ENCODE measurements at places on chromosomes 5 and 9.

DNA sequence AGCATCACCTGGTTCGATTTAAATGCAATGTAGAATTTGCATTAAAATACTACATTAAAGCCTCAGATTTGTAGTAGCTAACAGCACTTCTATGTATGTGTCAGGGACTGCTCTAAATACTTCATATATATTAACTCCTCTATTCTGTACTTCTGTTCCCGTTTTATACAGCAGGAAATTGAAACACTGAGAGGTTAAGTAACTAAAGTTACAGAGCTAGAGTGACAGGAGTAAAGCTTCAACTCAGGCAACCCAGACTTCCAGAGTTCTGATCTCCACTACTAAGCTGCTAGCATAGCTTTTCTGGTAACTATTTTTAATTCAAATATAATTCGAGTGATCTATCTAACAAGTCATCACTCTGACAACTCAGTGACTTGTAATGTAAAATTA lies 619 bp upstream of the APC start:
- no peak for DNase-seq

GRCh38 chr9:136584401-136584932 lies 38.6 kb upstream of the NOTCH1 start:
- no peak for DNase-seq

DNA sequence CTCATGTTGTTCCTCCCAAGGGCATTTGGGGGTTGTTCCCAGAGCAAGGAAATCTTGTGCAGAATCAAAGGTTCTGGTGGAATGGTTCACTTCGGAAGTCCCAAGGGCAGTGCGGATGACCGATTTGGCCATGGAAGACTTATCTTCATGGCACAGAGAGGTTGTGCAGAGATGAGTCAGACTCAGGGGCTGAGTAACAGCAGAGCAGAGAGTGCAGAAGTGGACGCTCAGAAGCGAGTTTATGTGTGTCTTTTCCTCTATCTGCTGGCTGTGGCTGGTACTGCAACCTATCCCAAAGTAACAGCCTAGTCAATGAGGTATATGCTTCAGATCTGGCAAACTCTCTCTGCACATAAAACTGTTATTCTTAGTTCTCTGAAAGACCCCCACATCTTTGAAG lies 118.1 kb downstream of the DPYSL3 start:
- DNase-seq, result no peak

GRCh38 chr5:92554447-92555085 lies 1026.5 kb downstream of the NR2F1-AS1 start:
- DNase-seq, result no peak

- no peak for DNase-seq
These were observed 1830.1 kb upstream of the NUDT12 start for GRCh38 chr5:105392710-105393149.

- no peak for DNase-seq
These were observed 159.6 kb downstream of the NXNL2 start for GRCh38 chr9:88694625-88695024.

- no peak for DNase-seq
These were observed 385.3 kb downstream of the BNC2 start for GRCh38 chr9:16485160-16485559.

- no peak for DNase-seq
These were observed 5.5 kb downstream of the ADRB2 start for GRCh38 chr5:148831590-148832565.

GRCh38 chr5:20368571-20369517 lies 380.8 kb upstream of the CDH18 start:
- no peak for DNase-seq

- DNase-seq, result no peak
These were observed 109.1 kb upstream of the RPS23 start for GRCh38 chr5:82387001-82387818.

DNA sequence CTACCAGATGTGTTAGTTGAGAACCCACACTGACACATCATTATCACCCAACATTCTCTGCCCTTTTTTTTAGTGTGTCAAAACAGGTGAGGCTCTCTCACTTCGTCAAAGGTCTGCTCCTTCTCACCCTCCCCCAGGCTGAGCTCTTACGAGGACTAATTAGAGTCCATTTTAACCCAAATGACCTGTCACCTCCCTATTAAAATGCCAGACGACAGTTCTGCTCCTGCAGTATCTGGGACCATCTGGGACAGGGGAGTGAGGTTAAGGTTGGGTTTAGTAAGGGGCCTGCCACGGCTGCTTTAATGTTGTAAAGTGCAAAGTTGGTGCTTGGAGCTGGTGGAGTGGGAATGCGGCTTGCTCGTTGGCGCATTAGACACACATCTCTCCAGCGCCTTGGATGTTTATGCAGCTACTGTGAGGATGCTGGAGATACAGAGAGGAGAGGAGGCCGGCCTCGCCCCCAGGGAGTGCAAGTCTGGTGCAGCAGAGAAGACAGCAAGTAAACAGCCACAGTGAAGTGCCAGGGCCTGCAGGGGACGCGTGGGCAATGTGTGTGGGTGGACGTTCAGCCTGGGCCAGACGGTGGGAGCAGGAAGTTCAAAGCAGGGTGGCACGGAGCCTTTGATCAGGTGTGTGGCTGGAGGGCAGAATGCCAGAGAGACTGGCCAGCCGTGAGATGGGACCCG lies 96.2 kb downstream of the C9orf50 start:
- DNase-seq, result no peak

DNA sequence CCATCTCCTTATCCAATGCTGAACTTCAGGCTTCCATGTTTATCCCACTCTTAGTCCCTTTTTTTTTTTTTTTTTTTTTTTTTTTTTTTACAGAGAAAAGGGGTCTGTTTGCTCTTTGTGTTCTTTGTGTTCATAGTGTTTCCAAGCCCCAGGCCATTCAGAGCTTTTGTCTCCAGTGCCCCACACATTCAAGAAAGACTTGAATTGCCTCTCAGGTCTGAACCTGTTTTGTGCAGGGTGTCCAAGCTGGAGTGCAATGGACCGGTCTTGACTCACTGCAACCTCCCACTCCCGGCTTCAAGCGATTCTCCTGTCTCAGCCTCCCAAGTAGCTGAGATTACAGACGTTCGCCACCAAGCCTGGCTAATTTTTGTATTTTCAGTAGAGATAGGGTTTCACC lies 191.2 kb downstream of the PALM2AKAP2 start:
- DNase-seq, result no peak

- DNase-seq, result no peak
These were observed 315.8 kb upstream of the PDE4D start for GRCh38 chr5:60209146-60209840.

DNA sequence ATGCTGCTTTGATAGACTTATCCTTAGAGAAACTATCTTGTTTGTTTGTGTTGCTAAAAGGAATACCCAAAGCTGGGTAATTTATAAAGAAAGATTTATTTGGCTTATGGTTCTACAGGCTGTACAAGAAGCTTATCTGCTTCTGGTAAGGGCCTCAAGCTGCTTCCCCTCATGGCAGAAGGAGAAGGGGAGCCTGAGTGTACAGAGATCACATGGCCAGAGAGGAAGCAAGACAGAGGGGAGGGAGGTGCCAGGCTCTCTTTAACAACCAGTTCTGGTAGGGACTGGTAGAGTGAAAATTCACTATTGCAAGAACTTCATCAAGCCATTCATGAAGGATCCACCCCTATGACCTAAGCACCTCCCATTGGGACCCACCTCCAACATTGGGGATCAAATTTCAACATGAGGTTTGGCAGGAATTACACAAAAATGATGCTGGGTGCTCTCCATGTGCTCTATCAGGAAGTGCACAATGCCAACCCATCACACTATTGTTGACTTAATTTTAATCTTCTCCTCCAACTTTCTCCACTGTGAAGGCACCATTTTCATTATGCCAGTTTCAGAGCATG lies 115.1 kb upstream of the SHB start:
- DNase-seq, result no peak

DNA sequence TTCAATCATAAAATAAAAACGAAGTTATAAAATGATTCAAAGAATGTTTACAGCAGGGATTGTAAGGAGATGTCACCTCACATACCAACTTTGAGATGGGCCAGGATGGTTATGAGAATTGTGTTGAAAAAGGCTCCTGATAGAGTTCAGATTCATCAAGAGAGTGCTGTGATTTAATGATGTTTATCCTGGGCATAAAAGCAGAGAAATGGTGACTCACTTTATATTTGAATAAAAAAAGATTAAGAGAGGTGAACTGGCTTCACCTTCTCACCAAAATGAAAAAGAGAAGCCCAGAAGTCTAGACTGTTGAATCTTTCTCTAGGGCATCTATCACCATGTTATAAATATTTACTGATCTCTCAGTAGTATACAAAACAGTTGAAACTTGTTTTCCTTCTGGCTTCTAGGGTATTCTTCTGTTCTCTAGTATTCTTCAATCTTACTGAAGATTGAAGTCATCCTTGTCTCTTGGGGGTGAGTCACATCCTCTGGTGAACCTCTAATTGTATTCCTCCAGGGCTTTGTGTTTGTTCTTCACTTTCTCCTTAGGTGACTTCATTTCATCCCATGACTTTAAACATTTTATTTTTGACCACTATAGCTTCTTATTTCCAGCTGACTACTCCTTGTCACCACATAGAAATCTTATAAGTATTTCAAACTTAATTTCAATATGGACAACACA lies 1237.3 kb upstream of the C9orf72 start:
- no peak for DNase-seq

DNA sequence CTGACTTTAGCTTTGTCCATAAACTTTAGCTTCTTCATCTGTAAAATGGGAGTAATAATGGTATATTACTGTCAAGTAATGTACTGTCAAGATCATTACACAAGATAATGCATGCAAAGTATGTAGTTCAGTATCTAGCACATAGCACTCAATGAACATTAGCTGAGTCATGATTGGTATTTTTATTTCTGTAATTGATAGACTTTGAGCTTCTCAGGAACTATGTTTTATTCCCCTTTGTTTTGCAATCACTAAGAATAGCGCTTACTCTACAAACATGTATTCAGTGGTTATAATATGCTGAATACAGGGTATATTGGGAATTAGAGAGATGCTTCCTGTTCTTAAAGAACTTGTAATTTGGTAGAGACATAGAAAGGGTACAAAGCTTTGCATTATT lies 142.3 kb upstream of the KLF9 start:
- no peak for DNase-seq

DNA sequence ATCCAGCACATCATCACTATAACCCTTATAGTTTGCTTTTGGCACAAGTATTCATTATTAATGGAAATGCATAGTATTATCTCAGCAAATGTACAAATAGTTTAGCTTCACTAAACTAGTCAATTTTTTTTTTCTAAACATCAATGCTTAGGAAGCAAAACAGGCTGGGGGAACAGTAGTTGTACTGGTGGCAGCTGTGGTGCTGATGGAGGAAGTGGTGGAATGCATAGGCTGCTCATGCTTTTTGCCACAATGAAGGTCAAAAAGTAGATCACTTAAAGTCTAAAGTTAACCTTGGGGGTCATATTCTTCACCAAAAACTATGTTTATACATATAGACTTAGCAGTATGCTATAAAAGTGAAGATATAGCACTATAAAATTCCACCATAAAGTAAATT lies 36.3 kb upstream of the CDKN2B start:
- no peak for DNase-seq

GRCh38 chr5:89106480-89106879 lies 223.5 kb upstream of the MEF2C start:
- DNase-seq, result no peak

GRCh38 chr5:159274676-159275075 lies 11.6 kb downstream of the UBLCP1 start:
- no peak for DNase-seq

DNA sequence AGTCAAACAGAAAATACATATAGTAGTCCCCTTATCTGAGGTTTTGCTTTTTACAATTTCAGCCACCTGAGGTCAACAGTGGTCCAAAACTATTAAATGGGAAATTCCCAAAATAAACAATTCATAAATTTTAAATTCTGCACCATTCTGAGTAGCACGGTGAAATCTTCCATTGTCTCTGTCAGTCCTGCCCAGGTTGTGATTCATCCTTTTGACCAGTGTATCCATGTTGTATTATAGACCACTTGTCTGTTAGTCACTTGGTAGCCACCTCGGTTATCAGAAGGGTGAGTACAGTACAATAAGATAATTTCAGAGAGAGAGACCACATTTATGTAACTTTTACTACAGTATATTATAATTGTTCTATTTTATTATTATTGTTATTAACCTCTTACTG lies 2.8 kb downstream of the CCDC152 start:
- no peak for DNase-seq

DNA sequence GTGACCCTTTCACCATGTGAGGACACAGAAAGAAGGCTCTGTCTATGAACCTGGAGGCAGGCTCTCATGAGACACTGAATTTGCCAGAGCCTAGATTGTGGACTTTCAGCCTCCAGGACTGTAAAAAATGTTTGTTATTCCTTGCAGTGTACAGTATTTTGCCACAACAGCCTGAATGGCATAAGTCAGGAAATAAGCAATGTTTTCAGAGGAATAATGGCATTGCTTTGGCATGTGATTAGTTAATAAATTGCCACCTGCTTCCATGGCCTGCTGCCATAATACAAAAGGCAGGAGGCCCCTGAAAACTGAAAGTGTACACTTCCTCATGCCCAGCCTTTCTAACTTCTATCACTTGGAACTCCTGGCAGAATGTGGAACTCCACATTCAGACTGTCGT lies 408.1 kb downstream of the GADD45G start:
- no peak for DNase-seq

Data from stimulated activated CD8-positive, alpha-beta memory T cell treated with anti-CD3 and anti-CD28 coated beads, Interleukin-15, amount 100 ng/mL, for 1 hour (primary cell).